ENCODE measurements at places on chromosomes 4 and X.

GRCh38 chr4:87978681-87979080 lies 3.2 kb downstream of the SPP1 start:
- no peak for DNase-seq

DNA sequence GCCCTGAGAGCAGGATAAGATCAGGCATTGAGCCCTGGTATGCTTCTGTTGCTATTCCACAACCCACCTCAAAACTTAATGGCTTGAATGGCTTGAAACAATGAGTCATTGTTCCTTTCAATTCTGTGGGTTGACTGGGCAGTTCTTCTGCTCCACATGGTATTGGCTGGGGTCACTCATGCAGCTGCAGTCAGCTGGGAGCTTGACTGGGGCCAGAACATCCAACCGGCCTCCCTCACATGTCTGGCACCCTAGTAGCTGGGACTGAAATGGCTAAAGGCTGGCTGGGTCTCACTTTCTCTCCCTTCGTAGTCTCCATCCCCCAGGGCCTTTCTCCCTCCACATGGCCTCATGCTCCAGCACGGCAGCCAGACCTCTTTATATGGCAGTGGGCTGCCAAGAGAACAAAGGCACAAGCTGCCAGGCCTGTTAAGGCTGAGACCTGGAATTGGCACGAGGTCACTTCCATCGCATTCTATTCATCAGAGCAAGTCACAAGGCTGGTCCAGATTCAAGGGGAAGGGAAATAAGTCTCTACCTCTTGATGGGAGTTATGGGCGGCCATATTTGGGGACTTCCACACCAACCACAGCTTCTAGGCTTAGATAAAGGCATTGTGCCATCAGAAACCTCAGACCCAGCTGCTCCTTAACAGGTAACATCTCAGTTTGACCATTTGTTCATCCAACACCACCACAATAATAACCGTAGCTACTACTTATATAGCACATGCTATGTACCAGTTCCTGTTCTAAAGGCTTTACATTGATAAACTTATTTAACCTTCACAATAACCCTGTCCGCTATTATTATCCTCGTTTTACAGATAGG lies 159.7 kb upstream of the ATP6AP2 start:
- DNase-seq: no peak

- no peak for DNase-seq
These were observed 131.9 kb upstream of the MSX1 start for GRCh38 chr4:4727536-4727935.

- DNase-seq: no peak
These were observed 126.3 kb downstream of the PRDM5 start for GRCh38 chr4:120796271-120796670.

GRCh38 chrX:45187731-45188130 lies 12.9 kb downstream of the DIPK2B start:
- no peak for DNase-seq

- DNase-seq: no peak
These were observed 11.2 kb downstream of the LRPAP1 start for GRCh38 chr4:3520796-3521600.

DNA sequence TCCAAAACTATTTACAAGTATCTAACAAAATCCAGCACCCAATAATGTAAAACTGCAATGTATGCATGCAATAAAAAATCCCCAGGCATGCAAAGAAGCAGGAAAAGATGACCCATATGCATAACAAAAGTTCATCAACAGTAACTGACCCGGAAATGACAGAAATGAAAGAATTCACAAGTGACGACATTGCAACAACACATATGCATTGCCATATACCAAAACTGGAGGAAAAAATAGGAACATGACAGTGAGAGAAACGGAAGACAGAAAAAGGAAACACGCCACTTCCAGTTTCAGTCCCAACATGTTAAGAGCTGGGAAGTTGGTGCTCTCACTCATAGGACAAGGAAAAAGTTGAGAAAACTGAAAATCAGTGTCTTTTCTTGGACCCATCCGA lies 154.6 kb downstream of the EVC2 start:
- DNase-seq: no peak

- DNase-seq: no peak
These were observed 63.9 kb upstream of the TRIM2 start for GRCh38 chr4:153140294-153140693.

- no peak for DNase-seq
These were observed 70.5 kb upstream of the TBC1D9 start for GRCh38 chr4:140826701-140827027.

DNA sequence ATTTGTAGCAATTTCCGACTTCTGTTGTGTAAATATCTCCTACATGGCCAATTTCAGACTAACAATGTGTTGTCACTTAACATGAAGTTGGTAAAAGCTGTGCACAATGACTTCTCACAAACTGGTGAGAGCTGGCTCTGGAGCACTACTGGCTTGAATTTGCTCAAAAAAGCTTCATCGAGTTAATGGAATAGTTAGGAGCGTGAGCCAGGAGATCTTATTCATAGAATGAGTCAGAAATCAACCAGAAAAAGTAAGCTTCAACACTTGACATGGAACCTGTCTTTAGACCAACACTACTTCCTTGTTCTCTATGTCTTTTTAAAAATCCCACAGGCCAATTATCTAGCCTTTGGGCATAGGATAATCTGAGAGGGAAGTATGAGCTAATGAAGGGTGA lies 7.9 kb upstream of the CHRDL1 start:
- DNase-seq: no peak

DNA sequence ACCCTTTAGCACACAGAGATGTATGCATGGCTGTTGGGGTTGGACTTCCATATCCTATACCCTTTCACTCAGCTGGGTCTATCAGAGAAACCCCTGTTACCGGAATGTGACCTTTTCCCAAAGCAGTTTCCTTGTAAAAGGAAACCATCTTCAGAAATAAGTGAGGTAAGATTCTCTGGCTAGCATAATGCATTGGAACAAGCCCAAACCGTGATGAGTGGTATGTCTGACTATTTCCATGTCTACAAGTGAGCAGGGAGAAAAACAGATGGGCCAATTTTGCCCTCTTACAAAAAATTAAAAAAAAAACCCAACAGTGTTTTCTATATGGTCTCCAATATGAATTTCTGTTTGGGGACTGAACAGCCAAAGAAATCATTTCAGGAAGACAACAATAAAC lies 283.9 kb downstream of the SMARCA1 start:
- DNase-seq: no peak

DNA sequence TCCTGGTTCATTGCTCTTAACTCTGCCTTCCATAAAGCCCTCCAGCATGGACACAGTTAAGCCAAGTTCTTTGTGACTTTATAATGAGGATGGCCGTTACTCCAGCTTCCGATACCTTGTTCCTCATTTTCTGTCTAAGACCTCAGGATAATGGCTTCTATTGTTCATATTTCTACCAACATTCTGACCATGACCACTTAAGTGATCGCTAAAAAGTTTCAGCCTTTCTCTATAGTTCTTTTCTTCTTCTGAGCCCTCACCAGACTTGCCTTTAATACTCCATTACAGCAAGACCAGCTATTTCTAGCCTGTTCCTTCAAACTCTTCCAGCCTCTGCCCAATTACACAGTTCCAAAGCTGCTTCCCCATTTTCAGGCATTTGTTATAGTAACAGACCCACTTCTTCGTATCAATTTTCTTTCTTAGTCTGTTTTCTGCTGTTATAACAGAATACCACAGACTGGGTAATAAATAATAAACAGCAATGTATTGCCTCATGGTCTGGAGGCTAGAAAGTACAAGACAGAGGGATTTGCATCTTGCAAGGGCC lies 12.3 kb downstream of the RNF175 start:
- DNase-seq: no peak

- DNase-seq: no peak
These were observed 87.1 kb downstream of the DHX15 start for GRCh38 chr4:24497221-24497620.

- DNase-seq: no peak
These were observed 2.2 kb downstream of the TMEM156 start for GRCh38 chr4:39029752-39030694.

DNA sequence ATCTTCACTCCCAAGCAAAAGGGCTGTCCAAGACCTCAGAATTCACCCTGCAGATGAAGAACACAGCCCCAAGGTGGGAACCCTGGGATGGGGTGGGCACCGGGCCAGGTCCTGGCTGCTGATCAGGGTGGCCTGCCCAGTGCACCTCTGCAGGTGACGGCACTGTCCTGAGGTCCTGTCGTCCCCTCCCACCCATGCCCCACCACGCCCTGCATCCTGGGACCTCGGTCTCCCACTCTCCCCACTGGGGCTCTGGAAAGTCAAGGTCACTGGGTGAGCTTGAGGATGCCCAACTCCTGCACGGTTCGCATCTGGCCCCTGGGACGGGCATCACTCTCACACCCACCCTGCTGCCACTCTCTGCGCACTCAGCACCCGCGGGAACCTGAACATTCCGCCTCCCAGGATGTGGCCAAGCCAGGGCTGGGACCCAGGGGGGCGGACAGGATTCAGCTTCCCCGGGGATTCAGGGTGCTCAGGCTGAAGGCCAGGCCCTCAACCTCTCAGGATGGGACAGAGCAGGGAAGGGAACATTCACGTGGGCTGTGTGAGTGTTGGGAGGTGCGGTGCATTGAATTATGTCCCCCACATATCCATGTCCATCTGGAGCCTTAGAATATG lies 115.9 kb downstream of the CPZ start:
- DNase-seq: no peak

DNA sequence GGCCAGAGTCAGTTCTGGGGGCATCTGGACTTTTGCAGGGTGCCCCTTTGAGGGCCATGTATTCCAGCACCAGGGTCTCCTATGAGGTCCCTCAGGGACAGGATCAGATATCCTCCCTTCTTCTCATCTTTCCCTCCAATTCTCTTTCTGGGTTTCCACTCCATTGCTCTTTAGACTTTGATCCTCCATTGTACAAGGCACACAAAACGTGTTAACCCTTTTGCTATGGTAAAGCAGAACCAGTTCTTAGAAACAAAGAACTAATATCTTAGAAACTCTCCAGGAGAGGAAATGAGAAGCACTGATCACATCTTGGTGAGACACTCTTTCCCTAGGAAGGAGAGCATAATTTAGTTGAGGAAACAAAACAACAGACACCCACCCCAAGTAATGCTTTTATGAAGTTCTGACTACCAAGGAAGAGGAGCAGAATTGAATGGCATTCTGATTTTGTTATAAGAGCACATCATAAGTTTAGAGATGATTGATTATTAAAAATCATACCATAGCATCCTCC lies 200.7 kb upstream of the NPY2R start:
- DNase-seq: no peak

DNA sequence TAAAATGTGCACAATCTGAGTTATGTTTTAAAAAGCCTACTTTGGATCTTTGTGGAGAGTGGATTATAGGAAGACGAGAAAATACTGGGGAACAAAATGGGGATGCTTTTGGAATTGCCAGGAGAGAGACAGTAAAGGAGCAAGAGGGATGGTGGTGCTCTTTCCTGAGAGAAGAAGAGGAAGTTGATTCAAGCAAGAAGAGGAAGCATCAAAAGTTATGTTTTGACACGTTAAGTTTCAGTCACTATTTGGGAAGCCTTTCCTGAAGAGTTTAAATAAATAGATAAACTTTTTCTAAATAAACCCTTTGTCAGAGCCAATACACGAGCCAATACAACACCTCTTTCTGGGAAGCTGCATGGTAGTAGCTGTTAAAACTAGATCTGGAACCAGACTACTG lies 394.1 kb downstream of the GALNTL6 start:
- no peak for DNase-seq

- no peak for DNase-seq
These were observed 145.4 kb downstream of the STIM2 start for GRCh38 chr4:27005905-27006590.

GRCh38 chr4:95528388-95528948 lies 20.3 kb downstream of the UNC5C start:
- no peak for DNase-seq

All from CD4-positive, alpha-beta T cell treated with Interferon alpha-2 for 1 hour (primary cell).